ENCODE measurements at places on chromosomes 16 and 17.

DNA sequence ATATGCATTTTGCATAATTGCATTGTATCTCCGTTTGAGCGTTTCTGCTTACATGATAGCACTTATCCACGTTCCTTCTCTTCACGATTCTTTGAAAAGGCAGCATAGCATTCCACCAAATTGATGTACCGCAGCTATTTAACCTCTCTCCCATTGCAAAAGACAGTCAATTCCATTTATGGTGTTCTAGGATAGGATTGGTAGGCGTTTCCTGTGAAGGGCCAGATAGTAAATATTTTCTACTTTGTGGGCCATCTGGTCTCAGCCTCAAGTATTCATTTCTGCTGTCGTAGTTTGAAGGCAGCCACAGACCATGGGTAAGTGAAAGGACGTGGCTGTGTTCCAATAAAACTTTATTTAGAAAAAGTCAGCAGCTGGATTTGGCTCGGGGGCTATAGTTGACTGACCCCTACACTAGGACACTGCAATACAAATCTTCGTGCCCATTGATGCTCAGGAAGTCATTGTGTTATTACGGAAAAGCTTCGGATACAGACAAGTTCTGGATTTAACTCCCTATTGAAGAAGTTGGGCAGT is 10.1 kb downstream of the SNX29 start:
- DNase-seq = no peak

GRCh38 chr17:10332515-10332914 is 40.3 kb downstream of the MYH13 start:
- DNase-seq = no peak

- no peak for DNase-seq
These were observed 152.0 kb downstream of the HS3ST3B1 start for GRCh38 chr17:14452856-14453255.

DNA sequence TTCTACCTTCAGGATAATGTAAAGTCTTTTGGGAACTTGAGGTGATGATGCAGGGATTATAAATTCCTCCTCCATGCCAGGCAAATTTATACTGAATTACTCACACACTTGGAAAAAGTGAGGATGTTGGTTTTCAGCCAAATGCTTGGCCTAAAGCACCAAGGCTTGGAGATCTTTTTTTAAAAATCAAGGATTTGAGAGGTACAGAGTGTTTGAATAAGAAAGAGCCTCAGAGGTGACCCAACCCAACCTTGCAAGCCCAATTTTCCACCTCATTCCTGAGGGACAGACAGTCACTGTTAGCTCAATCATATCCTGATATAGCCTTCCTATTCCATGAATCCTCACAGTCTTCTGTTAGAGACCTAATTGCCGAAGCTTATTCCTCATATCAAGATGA is 14.0 kb downstream of the GRIN2A start:
- peak; percentile 78 for DNase-seq

DNA sequence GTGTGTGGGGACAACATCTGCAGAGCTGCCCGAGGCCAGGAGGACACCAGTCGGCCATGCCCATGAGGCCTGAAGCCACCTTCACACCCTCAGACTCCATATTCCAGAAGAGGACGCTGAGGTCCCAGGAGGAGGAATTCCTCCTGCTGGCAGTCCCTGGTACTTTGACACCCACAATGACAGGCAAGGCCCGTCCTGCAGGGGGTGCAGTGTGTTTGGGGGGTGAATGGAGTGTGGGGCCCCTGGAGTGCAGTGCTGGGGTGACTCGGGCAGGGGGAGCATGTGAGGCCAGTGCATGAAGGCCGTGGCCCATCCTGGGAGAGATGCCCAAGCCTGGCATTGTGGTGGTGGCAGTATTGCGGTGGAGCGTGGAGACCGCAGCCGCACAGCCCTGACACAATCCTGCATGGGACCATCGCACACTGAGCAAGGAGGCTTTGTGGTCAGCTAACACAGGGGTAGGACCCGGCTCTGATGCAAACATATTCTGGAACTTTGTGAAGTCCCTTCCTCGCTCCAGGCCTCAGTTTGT is 52.2 kb downstream of the ZDHHC7 start:
- no peak for DNase-seq
